NCI-H1105 treated with DMSO at 0.1 percent for 48 hours (cell line): ENCODE measurements at places on chromosomes 5 and 9.

GRCh38 chr5:18202164-18202563 is 567.9 kb downstream of the TAF11L14 start:
- DNase-seq = no peak

DNA sequence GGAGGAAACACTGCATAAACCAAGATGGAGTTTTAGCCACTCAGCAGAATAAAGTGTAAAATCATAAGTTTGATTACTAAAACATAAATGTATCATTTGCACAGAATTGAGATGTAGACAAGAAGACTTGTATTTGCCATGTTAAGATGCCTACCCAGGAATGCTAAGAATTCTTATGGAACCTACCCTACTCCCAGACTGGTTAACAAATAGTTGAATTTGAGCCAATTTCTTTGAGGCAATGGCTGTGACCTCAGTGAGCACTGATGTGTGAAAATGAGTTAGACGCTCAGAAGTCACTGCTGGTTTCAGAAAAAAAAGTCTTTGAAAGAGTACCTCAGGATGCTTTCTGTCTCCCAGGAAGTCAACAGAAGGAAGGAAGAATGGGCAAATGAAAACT is 95.6 kb downstream of the ESM1 start:
- no peak for DNase-seq

DNA sequence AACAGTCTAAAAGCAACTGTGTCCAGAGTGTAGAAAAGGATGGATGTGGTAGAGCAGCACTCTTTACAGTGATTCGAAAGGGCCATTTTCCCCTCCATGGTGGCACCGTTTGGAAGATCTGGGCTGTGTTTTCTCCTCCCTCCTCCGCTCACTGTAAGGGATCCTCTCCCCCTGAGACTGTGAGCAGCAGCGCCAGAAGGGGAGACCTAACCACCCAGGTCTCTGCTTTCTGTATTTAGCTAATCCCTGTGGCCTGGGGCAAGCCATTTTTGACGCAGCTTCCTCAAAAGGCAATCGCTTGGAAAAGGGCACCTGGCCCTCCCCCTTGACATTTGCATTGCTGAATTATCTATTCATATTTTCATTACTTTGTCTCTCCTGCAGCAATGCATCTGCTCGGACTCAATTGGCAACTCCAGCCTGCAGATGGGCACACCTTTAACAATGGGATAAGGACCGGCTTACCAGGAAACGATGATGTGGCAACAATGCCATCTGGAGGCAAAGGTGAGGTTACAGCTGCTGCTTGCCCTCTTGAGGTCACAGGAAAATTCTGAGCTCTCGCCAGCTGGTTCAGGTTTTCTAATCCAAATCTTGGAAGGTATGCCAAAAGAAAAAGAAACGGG is 244.3 kb upstream of the WWC1 start:
- peak; percentile 52 for DNase-seq

- no peak for DNase-seq
These were observed 23.8 kb downstream of the SH3RF2 start for GRCh38 chr5:145960166-145960565.

GRCh38 chr5:155260798-155261197 is 247.2 kb downstream of the KIF4B start:
- DNase-seq = no peak

- DNase-seq = no peak
These were observed 154.8 kb downstream of the ADAMTS6 start for GRCh38 chr5:65326922-65327321.

GRCh38 chr5:175344331-175345195 is 99.4 kb downstream of the DRD1 start:
- no peak for DNase-seq

GRCh38 chr5:136729901-136730355 is 364.6 kb upstream of the TRPC7 start:
- DNase-seq = no peak

DNA sequence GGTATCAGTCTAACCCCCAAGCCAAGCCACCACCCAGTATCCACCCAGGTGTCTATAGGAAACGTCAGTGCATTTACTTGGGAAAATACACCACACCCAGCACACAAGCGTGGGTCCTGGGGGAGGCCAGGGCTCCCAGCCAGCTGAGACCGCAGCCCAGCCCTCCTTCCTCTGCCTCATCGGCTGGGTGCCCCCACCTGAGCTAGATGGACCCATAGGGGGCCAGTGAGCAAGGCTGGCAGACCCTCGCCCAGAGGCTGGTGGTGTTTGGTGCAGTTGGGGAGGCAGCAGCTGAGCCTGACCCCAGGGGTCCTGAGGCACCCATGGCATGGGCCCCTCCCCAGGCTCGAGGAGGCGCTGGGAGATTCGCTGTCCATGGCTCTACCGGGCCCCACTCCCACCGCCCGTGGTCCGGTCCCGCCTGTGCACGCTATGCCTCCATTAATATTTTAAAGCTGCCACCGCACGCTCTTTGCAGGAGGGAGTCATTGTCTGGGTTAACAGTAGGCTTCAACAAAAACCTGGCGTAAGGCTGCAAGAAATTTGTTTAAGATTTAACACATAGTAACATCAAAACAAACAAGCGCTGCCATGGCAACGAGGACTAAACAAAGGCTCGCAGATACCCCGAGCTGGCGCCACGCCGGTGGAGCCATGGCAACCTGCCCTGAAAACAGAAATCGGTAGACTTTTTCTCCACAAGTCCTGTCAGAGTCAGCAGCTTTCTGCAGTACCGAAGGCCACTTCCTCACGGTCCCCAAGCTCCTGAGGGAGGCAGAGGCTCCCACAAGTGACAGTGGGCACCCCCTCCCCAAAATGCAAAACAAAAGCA is 20.6 kb downstream of the TPPP start:
- peak; percentile 92 for DNase-seq
